GM12864 (cell line): ENCODE measurements at places on chromosomes 1 and 21.

GRCh38 chr1:44268054-44268453 lies 54.8 kb downstream of the DMAP1 start:
- DNase-seq, result no peak

DNA sequence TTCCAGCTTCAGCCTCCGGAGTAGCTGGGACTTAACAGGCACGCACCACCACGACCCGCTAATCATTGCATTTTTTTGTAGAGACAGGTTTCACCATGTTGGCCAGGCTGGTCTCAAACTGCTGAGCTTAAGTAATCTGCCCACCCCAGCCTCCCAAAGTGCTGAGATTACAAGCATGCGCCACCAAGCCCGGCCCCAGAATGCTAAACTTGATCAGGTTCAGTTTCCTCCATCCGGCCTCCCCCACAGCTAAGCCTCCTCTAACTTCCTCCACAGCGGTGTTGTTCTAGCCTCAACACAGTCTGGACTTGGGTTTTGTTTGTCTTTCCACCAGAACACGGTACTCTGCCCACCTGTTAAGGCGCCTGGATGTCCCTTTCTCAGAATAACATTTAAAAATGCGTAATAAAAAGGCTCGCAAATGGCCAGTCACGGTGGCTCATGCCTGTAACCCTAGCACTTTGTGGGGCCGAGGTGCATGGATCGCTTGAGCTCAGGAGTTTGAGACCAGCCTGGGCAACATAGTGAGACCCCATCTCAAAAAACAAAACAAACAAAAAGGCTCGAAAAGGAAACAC lies 2.4 kb downstream of the PARP1 start:
- DNase-seq, result no peak

GRCh38 chr1:153773096-153773921 lies 1.9 kb upstream of the SLC27A3 start:
- no peak for DNase-seq

- no peak for DNase-seq
Measured at GRCh38 chr21:40844935-40845334, 2.0 kb downstream of the DSCAM start.

DNA sequence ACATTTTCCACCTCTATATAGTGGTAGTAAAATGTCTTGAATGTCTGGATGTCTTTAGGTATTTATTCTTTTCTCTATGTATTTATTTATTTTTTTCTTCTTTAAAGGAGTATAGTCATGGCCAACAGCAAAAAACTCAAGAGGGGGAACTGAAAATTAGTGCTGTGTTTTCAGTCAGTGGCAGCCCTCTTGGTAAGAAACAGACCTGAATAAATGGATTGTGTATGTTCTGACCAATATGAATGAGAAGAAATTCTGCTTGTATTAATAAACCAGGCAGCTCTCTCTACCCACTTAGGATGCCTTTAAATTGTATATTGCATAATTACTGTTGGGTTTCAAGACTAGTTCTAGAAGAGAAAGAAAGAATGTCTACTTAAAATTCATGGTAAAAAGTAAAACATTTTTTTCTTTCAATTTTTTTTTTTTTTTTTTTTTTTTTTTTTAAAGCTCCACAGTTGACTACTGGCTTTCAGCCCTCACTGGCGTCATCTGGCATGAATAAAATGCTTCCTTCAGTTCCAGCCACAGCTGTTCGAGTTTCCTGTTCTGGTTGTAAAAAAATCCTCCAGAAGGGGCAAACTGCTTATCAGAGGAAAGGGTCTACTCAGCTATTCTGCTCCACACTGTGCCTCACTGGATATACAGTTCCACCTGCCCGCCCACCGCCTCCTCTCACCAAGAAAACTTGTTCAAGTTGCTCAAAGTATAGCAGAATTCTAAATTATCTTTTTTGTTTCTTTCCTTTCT lies 101.6 kb downstream of the ZMYM4 start:
- DNase-seq, result no peak

DNA sequence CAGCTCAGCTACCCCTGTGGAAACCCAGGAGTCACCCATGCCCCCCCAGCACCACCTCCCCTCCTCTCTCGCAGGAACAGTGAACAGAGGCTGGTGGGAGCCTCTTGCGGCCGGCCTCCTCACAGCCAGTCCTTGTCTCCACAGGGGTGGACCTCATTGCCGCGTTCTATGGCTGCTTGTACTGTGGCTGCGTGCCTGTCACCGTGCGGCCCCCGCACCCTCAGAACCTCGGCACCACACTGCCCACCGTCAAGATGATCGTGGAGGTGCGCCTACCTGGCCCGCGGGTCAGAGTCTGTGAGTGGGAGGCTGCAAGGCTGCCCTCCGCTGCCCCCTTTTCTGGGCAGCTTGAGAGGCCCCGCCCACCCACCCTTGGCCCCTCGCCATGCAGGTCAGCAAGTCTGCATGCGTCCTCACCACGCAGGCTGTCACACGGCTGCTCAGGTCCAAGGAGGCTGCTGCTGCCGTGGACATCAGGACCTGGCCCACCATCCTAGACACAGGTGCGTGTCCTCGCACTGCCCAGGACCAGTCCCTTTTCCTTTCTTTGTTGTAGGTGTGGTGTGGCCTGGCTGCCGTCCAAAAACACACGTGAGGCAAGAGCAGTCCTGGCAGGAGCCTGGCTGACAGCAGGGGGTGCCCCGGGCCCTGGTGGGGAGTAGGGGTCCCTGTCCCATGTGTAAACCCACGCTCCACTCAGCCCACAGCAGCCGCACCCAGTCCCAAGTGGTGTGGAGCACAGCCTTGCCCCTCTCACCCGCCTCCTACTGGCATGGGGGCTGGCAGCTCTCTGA lies 50.3 kb downstream of the S100B start:
- no peak for DNase-seq

- DNase-seq, result no peak
Measured at GRCh38 chr1:167082511-167083027, 7.6 kb downstream of the GPA33 start.

- DNase-seq, result no peak
Measured at GRCh38 chr1:178061620-178062019, 32.3 kb upstream of the RASAL2 start.

- DNase-seq, result no peak
Measured at GRCh38 chr1:171969813-171970212, 128.5 kb downstream of the DNM3 start.

GRCh38 chr1:97905141-97905940 lies 15.5 kb downstream of the DPYD start:
- no peak for DNase-seq

DNA sequence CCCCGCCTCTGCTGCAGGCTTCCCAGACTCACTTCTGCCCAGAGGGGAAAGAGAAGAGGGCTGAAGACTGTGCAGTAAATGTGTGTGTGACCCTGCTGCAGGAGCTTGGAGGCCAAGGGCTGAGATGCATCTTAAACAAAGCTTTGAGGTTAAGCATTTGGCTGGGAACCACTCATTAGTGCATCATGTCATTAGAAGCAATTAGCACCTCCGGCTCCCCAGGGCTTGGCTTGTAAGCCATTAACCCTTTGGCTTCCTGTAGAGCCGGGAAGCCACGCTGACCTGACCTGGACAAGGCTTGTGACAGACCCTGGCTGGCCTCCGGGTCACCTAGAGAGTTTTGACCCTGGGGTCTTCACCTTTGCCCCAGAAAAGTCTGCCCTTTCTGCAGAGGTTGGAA lies 77.0 kb downstream of the CSMD2 start:
- DNase-seq, result no peak

- no peak for DNase-seq
Measured at GRCh38 chr1:246320286-246320685, 186.8 kb downstream of the SMYD3 start.

DNA sequence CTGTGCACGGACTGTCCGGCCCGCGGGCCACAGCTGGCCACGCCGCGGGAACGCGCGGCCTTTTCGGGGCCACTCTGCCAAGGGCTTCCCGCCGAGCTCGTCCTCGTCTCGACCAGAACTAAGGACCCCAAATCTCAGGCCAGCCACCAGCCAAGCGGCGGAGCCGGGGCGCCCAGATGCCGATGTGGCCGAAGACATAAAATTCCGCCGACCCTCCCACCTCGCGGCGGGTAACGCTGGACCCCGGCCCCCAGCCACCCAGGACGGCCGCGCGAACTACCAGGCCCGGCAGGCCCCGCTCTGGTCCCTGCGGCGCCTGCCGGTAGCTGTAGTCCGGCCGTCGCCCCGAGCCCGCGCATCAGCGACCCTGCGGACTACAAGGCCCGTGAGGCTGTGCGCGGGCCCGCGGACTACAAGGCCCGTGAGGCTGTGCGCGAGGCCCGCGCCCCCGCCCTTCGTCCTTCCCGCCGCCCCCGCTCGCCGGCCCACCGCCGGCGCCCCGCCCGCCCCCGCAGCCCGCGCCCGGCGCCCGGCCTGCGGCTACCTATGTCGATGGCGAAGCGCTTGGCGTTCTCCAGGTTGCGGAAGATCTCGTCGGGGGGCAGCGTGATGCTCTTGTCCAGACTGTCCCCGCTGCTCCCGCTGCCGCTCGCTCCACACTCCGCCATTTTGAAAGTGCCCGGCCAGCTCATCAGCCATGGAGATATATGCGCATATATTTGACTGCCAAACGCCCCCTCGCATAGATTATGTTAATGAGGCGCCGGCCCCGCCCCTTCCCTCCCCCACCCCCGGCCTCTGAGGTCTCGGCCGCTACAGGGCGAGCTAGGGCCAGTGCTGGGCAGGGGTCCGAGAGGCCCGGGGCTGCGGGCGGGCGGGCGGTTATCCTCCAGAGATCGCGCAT lies at the start of gene PANK4:
PANK4 (minus strand) TSS at position 677 of the 904 bp plus-strand sequence; CDS start at position 668, 9 bp downstream.
- DNase-seq, result peak; percentile 77

GRCh38 chr1:55067022-55067778 lies 27.9 kb downstream of the PCSK9 start:
- no peak for DNase-seq

- DNase-seq, result no peak
Measured at GRCh38 chr1:185440877-185441276, 123.8 kb upstream of the IVNS1ABP start.

DNA sequence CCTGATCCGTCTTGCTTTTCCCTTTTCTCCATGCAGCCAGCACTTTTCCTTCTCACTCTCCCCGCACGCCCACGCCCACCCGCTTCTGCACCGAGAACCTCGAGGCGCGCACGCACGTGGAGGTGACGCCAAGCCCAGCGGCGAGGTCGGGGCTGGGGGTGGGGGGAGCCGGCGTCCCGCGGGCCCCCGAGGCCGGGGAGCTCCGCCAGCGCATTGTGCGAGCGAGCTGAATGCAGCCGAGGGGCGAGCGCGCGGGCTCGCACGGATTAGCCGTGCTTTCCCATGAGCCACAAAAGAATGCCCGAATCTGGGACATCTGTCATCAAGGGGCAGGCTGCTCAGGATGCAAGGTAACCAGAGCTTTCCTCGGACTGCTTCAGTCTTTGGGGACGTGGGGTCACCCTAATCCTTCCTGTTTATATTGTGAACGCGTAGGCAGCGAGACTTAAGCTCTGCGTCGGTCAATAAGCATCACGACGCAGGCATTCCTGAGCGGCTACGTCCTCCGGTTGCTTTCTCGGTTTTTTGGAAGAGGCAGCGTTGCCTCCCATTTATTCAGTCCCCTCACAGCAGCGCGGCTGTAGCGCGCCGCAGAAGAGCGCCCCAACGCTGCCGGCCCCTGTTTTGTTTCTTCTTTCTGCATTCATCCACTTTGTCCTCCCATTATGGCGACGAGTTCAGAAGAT lies 67.3 kb upstream of the AKT3 start:
- no peak for DNase-seq

DNA sequence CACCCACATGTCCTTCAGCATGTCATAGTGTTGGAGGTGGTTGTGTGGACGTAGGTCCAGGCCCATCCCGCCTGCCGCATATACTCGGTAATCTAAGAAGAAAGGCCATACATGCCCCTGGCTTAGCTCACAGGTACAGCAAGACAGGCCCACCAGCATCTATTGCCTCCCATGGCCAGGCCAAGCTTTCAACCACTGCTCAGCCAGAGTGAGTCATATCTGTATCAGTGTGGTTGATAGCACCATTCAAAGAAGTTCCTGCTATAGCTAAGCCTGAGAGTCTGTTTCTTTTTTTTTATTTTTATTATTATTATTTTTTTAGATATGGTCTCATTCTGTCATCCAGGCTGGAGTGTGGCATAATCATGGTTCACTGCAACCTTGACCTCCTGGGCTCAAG lies 17.0 kb downstream of the KLHDC8A start:
- no peak for DNase-seq

DNA sequence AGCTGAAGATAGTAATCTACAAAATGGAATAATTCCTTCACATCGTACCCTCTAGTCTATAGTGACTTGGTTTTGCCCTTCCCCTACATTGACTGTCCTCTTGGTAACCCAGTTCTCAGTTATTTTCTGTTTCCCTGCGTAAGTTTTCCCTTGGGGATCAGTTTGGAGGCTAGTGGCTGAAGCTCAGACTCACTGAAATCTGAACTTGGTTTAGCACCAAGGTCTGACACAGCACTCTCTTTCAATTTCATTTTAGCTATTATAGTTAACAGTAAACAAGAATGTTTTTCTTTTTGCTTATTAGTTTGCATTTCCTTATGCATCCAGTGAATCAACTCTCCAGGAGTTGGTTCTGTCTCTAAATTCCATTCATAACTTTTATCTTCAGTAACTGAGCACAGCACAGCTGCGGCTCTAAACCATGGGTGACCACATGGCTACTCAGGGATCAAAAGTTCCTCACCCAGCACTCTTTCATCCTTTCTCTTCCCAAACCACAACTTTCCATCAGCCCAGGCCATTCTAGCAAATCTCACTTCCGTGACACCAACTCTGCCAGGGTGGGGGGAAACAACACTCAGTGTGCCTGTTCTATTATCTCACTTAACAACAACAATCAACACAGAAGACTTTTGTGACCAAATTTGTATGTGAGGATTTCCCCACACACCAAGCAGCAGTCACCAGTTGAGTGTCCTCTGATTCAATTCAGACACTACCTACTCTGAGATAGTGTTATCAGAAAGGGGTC lies 17.6 kb upstream of the IFI6 start:
- DNase-seq, result peak; percentile 18

DNA sequence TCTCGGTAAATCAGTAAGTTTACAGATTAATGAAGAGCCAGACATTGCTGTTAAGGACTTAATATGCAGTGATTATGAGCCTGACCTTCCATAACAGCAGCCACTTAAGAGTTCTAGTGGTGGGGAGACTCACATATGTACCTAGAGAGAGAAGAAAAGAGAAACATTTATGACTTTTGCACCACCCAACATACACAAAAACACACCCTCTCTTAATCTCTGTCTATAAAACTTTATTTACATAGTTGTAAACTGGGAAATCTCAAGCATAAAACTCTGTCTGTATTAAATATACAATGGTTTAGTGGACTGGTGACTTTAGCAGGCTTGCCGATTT lies 347.4 kb upstream of the ADGRL2 start:
- no peak for DNase-seq
